HFFc6 (cell line): ENCODE measurements at places on chromosomes 16 and 17. TPM values are rescaled to one million over a fixed set of nuclear protein-coding genes. Genes with fewer than 3 reads are reported as not detected.

DNA sequence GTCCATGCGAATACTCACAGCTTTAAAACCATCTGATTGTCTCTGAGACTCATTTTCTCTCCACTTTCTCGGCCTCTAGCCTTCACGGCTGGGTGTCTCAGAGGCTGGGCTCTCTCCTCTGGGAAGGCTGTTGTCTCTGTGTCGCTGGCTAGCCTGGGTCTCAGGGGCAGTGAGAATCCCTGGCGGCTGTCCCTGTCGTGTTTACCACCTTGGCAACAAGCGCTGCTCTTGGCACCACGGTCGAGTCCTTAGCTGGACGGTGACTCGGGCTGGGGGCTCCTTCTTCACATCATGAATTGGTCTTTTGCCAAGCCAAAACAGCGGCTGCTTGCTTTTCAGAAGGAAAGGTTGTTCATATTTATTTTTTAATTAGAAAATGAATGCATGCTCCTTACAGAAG is 81.1 kb downstream of the MSI2 start:
- no peak for DNase-seq

DNA sequence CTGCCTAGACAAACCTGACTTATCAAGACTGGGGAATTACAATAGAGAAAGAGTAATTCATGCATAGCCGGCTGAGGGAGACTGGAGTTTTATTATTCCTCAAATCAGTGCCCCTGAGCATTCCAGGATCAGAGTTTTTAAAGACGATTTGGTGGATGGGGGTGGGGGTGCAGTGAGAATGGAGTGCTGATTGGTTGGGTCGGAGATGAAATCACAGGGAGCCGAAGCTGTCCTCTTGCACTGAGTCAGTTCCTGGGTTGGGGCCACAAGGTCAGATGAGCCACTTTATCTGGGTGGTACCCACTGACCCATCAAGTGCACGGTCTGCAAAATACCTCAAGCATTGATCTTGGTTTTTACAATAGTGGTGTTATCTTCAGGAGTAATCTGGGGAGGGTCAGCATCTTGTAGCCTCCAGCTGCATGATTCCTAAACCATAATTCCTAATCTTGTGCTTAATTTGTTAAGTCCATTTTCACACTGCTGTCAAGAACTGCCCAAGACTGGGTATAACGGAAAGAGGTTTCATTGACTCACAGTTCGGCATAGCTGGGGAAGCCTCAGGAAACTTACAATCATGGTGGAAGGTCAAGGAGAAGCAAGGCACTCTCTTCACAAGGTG is 69.6 kb downstream of the MARF1 start:
- DNase-seq = no peak

DNA sequence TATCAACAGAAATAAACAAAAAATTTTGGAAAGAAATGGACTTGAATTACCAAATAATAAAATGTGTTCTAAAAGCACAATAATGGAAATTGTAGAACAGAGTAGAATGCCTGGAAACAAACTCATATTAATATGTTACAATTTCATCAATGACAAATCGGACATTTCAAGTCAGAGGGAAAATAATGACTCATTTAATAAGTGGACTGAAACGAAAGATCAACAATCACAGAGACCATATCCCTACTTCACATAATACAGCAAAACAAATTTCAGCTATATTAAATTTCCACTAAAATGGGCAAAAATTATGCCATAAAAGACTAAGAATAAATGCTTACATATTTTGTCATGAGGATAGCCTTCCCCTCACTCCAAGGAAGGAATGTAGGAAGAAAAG is 25.7 kb downstream of the CDYL2 start:
- DNase-seq = no peak

GRCh38 chr17:19348081-19348650 is 14.4 kb downstream of the B9D1 start:
- DNase-seq = no peak

GRCh38 chr16:28180655-28181460 is 30.9 kb downstream of the XPO6 start:
- DNase-seq = no peak

DNA sequence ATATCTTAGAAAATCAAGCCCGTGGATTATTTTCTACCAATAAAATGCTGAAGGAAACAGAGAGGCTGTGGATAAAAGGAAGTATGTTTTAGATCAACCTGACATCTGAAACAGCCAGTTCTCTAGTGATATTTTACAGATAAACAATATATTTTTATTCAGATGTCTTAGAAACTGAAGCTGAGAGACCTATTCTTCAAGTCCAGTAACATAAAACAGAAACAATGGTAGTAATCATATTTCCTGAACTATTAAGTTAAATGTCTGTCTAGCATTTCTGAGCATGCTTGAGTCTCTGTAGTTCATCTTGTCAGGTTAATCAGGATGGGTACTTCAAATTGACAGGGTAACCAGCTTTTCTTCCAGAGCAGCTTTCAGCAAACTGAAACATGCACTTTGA is 449.6 kb upstream of the TOM1L1 start:
- DNase-seq = no peak

GRCh38 chr16:78307824-78308528 is 208.5 kb downstream of the WWOX start:
- DNase-seq = no peak

DNA sequence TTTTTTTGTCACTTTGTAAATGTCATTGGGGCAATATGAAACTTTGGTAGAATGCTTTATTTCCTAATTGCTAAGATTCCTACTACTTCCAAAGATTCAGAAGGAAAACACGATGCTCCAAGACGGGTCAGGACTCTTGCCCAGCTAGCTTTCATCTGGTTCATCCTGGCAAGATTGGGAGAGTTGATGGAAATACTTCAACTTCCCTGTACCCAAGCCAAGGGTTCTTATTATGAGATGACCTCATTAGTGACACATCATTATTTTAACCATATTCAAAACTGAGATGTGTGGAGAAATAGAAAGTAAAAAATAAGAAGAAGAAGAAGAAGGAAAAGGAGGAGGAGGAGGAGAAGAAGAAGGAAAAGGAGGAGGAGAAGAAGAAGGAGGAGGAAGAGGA is 25.6 kb downstream of the SOX9 start:
- no peak for DNase-seq

GRCh38 chr16:7013990-7014389 is 318.7 kb upstream of the RBFOX1 start:
- DNase-seq = no peak

GRCh38 chr17:49390548-49391324 is 23.9 kb downstream of the PHB1 start:
- DNase-seq = no peak

- DNase-seq = no peak
These were observed 26.0 kb downstream of the CACNG3 start for GRCh38 chr16:24282141-24282540.

GRCh38 chr16:79090966-79091365 is 509.6 kb downstream of the MAF start:
- DNase-seq = no peak

GRCh38 chr17:28404461-28404811 is 1.6 kb downstream of the SLC46A1 start:
- no peak for DNase-seq

- DNase-seq = peak; percentile 21
These were observed 1.9 kb downstream of the CREBBP start for GRCh38 chr16:3878610-3879009.

DNA sequence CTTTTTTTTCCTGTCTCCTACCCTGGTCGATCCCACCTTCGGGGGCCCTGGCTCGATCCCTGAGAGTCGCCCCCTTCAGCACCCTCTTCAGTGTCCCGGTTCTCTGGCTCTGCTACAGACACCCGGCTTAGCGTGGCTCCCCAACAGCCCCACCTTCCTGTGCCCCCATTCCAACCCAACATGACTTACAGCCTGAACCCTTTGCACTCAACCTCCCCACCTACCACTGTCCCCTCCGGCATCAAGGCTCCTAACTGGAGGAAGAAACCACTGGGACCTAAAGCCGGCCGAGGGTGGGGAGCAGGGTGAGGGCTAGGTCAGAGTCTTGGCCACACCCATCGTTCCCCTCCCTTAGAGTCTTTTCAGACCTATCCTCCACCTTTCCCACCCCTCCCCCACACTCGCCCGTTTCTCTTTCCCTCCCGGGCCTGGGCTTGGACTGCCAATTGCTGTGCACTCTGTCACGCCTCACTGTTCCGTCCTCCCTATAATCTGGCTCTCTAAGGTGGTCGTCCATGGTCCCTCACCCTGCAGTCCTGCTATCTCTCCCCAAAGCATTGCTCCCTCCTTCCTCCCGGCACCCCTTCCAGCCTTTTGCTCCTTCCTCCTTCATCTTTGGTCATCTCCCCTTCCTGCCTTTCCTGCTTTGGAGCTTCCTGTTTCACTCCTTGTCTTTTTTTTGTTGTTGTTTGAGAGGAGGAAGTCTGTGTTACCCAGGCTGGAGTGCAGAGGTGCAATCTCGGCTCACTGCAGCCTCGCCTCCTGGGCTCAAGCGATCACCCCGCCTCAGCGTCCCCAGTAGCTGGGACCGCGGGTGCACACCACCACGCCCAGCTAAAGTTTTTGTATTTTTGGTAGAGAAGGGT is 890 bp upstream of the CLDN7 start:
- no peak for DNase-seq

GRCh38 chr16:28495098-28495793 is 803 bp downstream of the APOBR start:
- DNase-seq = no peak

The CLDN6 gene
- total RNA-seq = not detected in 2 replicates

The CCL3 gene
- total RNA-seq = not detected in 3 replicates

The OR4D1 gene
- total RNA-seq = not detected in 2 replicates

The SMPD3 gene
- 0.07 to 0.57 TPM (median 0.29 TPM) in 3 replicates for total RNA-seq

The CHRNE gene
- not detected in 2 replicates for total RNA-seq
